Hepatocyte (in vitro differentiated cells): ENCODE measurements at places on chromosomes 11 and 22. TPM values are rescaled to one million over a fixed set of nuclear protein-coding genes. Genes with fewer than 3 reads are reported as not detected.

- no peak overlapping the region for H3K4me3 ChIP-seq
- DNase-seq: no peak
- no peak overlapping the region for H3K27ac ChIP-seq
- H3K4me1 ChIP-seq: no peaks in the 10 kb centered on the region
- H3K27me3 ChIP-seq: no peaks in the 10 kb centered on the region
Observed at GRCh38 chr22:42758931-42759629, 38.4 kb upstream of the A4GALT start.

GRCh38 chr22:43012390-43012789, 2.6 kb downstream of the PACSIN2 start:
- no peak overlapping the region for H3K27ac ChIP-seq
- no peak for DNase-seq
- peaks cover 44% of the 10 kb centered on the region for H3K4me1 ChIP-seq
- no peak overlapping the region for H3K4me3 ChIP-seq

The ZW10 gene
- 19.5 and 22.3 TPM in 2 replicates for total RNA-seq

The TEAD1 gene
- 82.2 and 87.2 TPM in 2 replicates for total RNA-seq
